Pancreas (tissue), 10 donors: ENCODE measurements at places on chromosomes 4 and X. TPM values are rescaled to one million over a fixed set of nuclear protein-coding genes. Genes with fewer than 3 reads are reported as not detected.

Gene SUPT20HL2
- not detected for polyA plus RNA-seq

Gene CHIC2
- 7.5 TPM for polyA plus RNA-seq

Gene SLC30A9
- polyA plus RNA-seq: 15.1 TPM

Gene MED14
- 12.1 TPM for polyA plus RNA-seq

Gene AMBN
- polyA plus RNA-seq: 0.05 TPM

Gene TEX13B
- not detected for polyA plus RNA-seq

Gene PHOX2B
- 0.54 TPM for polyA plus RNA-seq

Gene MYL5
- polyA plus RNA-seq: 29.3 TPM

Gene GAGE1
- polyA plus RNA-seq: not detected

Gene POLR2B
- 19.2 TPM for polyA plus RNA-seq

Gene PAK3
- 13.2 TPM for polyA plus RNA-seq

Gene SULT1B1
- polyA plus RNA-seq: 0.05 TPM

Gene TNIP3
- polyA plus RNA-seq: not detected

Gene PAGE5
- polyA plus RNA-seq: not detected

Gene XAGE2
- 0.59 TPM for polyA plus RNA-seq

Gene TGIF2LX
- polyA plus RNA-seq: not detected

Gene SLC7A11
- polyA plus RNA-seq: 0.42 TPM

Gene C4orf46
- polyA plus RNA-seq: 1.3 TPM
